ENCODE measurements at places on chromosomes 4 and X. TPM values are rescaled to one million over a fixed set of nuclear protein-coding genes. Genes with fewer than 3 reads are reported as not detected.

Gene SOD3
- 20.3 TPM for total RNA-seq

Gene PAK3
- 4.0 TPM for total RNA-seq

DNA sequence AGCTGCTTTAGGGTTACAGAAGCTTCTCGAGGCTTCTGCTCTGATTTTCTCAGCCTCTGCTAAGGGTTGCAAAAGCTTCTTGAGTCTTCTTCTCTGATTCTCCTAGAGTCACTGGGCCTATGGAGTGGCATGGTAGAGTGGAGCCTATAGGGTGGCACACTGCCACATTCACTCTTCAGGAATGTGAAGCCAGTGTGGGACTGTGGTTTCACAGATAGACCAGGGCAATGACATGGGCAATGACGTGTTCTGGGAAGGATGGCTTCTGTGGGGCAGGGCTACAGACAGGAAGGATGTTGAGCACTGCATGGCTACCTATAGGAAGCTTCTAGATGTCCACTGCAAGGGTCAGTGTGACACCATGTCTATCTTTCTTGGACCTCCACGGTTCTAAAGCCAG is 11.0 kb upstream of the MAMLD1 start:
- H3K4me1 ChIP-seq, result no peaks in the 10 kb centered on the region
- no peak overlapping the region for H3K27ac ChIP-seq
- H3K4me3 ChIP-seq, result no peak overlapping the region
- no peaks in the 10 kb centered on the region for H3K36me3 ChIP-seq
- H3K27me3 ChIP-seq, result no peaks in the 10 kb centered on the region
- DNase-seq, result no peak

- H3K36me3 ChIP-seq, result no peaks in the 10 kb centered on the region
- DNase-seq, result no peak
- no peaks in the 10 kb centered on the region for H3K27me3 ChIP-seq
- H3K4me1 ChIP-seq, result no peaks in the 10 kb centered on the region
- no peak overlapping the region for H3K27ac ChIP-seq
Observed at GRCh38 chrX:94932278-94932965, 1258.4 kb downstream of the FAM133A start.

- no peaks in the 10 kb centered on the region for H3K27me3 ChIP-seq
- H3K4me3 ChIP-seq, result peak overlapping the region; percentile 18
- H3K4me1 ChIP-seq, result no peaks in the 10 kb centered on the region
Observed at GRCh38 chrX:71198066-71198465, 25.0 kb upstream of the GJB1 start.

DNA sequence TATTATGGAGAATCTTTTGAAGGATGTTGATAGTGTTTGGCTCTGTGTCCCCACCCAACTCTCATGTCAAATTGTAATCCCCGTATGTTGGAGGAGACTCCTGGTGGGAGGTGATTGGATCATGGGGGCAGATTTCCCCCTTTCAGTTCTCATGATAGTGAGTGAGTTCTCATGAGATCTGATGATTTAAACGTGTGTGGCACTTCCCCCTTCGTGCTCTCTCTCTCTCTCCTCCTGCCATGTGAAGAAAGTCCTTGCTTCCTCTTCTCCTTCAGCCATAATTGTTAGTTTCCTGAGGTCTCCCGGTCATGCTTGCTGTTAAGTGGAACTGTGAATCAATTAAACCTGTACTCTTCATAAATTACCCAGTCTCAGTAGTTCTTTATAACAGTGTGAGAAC is 166.1 kb upstream of the NUDT6 start:
- no peaks in the 10 kb centered on the region for H3K27me3 ChIP-seq
- H3K27ac ChIP-seq, result no peak overlapping the region
- DNase-seq, result no peak
- H3K36me3 ChIP-seq, result peaks cover 10% of the 10 kb centered on the region
